ENCODE measurements at places on chromosomes 3 and 15. TPM values are rescaled to one million over a fixed set of nuclear protein-coding genes. Genes with fewer than 3 reads are reported as not detected.

DNA sequence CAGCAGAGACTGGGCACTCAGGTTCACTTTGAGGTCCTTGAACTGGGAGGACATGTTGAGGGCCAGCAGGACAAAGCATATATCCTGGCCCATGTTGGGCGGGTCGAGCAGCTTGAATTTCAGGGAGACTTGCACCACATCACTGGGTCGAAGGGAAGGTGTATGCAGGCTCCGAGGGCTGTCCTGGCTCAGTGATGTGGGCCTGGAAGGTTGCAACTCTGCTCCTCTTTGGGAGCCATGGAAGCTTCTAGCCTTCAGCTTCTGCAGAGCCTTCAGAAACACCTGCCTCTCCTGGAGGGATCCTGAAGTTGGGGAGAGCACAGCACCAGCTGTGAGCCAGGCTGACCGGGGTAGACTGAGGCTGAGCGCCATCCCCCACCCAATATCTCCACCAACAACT is 14.7 kb upstream of the EPB42 start:
- no peak overlapping the region for H3K4me3 ChIP-seq
- H3K27me3 ChIP-seq, result peaks cover 12% of the 10 kb centered on the region
- DNase-seq, result no peak

- peaks cover 71% of the 10 kb centered on the region for H3K4me1 ChIP-seq
- H3K27ac ChIP-seq, result peak overlapping the region; percentile 53
- H3K27me3 ChIP-seq, result no peaks in the 10 kb centered on the region
- H3K36me3 ChIP-seq, result no peaks in the 10 kb centered on the region
Measured at GRCh38 chr3:15271785-15272381, 60.5 kb downstream of the SH3BP5 start.

DNA sequence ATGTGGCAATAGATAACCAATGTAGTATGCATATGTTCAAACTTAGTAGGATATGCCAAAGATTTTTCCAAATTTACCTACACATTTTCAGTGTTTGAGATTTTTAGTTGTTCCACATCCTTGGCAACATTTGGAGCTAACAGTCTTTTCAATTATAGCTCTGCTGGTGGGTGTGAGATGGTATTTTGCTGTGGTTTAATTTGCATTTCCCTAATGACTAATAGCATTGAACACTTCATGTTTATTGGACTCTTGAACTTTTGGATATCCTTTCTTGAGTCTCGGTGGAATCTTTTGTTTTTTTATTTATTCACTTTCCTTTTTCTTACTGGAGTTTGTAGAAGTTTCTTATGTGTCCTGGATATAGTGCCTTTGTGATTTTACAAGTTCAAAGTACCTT is 11.0 kb upstream of the ILDR1 start:
- peaks cover 1% of the 10 kb centered on the region for H3K36me3 ChIP-seq
- peaks cover 6% of the 10 kb centered on the region for H3K27me3 ChIP-seq
- H3K4me1 ChIP-seq, result peaks cover 14% of the 10 kb centered on the region
- no peak overlapping the region for H3K27ac ChIP-seq
- no peak for DNase-seq

DNA sequence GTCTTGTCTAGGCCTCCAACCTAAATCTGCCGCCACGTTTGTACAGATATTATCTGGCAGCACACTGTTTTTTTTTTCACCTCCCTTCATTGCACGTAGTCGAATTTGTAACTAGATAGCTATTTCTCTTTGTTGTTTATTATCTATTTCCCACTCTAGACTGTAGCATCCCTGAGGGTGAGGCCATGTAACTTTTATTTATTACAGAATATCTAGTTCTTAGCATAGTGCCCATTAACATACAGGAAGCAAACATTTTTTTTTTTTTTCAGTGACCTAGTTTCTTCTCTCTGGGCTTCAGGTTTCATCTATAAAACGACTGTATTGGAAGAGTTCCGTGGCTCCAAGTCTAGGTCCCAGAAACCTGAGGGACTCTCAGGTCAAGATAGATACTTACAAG is 354.3 kb downstream of the FGF12 start:
- no peaks in the 10 kb centered on the region for H3K27me3 ChIP-seq
- DNase-seq, result no peak
- no peak overlapping the region for H3K27ac ChIP-seq
- no peaks in the 10 kb centered on the region for H3K4me1 ChIP-seq

The NR1I2 gene
- 0.88 TPM for total RNA-seq

- no peak overlapping the region for H3K4me3 ChIP-seq
- no peak overlapping the region for H3K27ac ChIP-seq
- DNase-seq, result no peak
Measured at GRCh38 chr3:184489268-184489841, 72.2 kb upstream of the EPHB3 start.
